ENCODE measurements at places on chromosomes 12 and 14.

DNA sequence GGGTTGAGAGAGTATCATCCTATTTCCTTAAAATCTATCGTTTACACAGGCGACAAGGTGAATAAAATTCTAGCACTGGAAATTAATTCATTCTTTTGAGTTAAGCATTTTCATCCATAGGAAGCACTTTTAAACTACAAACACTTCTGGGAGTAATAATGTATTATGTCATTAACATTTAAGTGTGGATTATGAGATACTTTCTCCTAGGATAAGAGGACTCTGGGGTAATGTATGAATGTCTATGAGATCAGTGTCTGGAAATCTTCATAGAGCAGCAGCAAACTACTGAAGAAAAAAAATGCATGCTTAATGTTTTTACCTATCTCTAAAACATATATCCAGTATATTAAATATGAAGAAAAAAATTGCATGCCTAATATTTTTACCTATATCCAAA lies 86.9 kb downstream of the EPS8 start:
- no peak for DNase-seq

- no peak for DNase-seq
These were observed 14.9 kb downstream of the ATP2B1 start for GRCh38 chr12:89693639-89694202.

DNA sequence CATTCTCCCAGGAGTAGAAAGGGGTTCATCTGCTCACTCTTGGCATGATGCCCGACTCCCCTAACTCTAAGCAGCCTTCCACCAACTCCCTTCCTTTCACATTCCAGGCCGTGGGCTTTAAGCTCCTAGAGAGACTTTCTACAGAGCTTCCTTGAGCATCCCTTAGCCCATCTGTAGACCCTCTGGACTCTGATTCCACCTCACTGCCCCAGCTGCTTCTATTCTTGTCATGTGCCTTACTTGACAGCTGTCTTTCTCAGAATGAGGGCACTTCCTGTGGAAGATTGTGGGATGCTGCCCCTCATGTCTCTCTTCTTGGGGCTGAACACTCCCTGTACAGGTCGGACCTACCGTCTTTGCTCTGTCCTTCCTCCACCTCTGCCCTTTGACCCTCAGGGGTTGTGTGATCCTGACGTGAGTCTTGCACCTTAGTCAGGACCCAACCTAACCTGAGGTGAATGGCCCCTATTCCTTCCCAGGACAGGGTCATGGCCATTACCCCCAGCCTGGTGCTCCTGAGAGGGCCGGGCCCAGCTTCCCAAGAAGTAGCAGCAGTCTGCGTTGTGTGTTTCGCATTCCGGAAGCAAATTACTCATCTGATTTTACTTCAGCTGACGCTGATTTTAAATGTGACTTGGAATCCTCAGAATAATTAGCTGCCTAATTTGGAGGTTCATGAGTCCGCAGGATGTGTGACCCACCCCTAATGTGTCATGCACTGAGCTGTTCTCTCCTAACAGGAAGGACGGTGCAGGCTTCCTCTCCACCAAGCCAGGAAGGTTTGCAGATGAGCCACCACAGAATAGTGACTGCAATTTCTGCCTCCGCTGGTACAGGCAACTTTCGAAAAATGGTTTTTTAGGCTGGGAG lies 2.7 kb upstream of the GALNT6 start:
- DNase-seq, result no peak

- no peak for DNase-seq
These were observed 73.4 kb downstream of the SLC38A4 start for GRCh38 chr12:46752396-46752795.

DNA sequence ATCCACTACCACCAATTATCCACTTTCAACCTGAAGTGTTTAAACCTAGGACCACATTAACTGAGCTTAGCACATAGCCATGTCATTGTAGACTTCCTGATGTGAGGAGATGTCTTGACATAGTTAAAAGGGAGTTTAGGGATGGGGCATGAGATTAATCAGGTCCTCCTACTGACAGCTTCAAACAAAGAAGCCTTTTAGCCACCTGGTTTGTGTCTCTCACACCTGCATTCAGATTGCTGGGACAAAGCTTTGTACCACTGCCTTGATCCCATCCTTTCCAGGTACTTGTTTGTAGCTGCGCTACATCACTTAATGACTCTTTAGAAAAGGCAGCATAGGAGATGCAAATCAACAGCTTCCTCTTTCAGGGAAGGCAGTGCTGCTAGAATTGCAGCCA lies 340.7 kb upstream of the DDHD1 start:
- DNase-seq, result no peak
